NCI-H1092 treated with DMSO at 0.1 percent for 48 hours (cell line): ENCODE measurements at places on chromosomes 2 and 18.

DNA sequence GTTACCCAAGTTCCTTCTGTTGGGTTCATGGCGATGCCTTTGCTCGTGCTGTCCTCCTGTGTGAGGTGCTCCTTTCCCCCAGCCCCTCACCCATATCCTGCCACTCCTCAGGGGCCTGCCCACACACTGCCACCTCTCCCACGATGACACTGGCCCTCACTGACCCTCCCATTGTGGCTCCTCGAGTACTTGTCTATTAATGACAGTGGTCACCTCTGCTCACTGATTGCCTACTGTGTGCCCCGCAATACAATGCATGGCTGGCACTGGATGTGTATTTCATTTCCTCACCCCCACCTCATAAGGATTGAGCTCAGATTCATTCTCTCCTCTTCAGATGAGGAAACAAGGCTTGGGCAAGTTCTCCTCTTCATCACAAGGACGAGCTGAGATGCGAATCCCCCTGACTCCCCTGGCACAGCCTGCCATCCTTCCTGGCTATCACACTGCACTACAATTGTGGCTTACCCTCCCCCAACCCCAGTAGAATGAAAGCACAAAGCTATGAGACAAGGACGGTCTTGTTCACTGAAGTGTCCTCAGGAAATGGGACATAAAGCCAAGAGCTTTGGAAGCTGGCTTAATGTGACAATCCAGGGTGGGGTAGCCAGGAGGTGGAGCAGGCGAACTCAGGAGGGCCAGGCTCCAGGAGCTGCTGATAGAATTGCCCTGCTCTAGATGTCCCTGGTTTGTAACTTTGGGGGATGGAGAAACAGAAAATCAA lies 93.9 kb upstream of the RAB12 start:
- DNase-seq = no peak

DNA sequence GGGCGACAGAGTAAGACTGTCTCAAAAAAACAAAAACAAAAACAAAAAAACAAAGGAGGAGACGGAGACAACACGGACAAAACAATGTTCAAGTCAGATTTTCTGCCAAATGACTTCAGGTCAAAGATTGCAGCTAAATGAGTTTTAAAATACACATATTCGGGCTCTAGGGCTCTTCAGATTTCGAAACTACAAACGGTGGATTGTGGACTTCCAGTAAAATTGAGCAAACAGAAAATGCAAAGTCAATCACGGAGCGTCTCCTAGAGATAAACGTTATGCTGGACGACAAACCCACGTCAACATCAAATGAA lies 558 bp downstream of the MRPS5 start:
- DNase-seq = no peak

- DNase-seq = no peak
Measured at GRCh38 chr2:19802086-19802841, 99.5 kb downstream of the TTC32 start.

- DNase-seq = no peak
Measured at GRCh38 chr2:188181067-188181838, 110.4 kb upstream of the GULP1 start.

- no peak for DNase-seq
Measured at GRCh38 chr2:240132651-240132980, 3.5 kb downstream of the COPS9 start.

DNA sequence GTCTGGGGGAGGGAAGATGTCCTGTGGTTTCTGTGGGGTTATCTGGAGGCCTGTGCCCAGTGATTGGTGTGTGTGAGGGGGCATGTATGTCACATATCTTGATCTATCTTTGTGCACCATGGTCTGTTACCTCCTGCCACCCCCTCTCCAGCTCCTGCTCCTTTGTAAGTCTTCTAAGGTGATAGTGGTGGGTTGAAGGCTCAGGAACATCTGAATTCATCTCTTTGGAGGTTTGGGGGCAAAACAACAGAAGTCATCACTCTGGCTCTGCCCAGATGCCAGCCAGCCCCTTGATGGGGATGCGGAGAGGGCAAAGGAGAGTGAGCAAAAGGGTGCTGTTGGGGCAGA lies 2.7 kb upstream of the WNT6 start:
- no peak for DNase-seq

GRCh38 chr2:205001300-205001966 lies 456.2 kb downstream of the PARD3B start:
- no peak for DNase-seq

- DNase-seq = no peak
Measured at GRCh38 chr2:147772781-147773180, 72.0 kb upstream of the ACVR2A start.

- peak; percentile 49 for DNase-seq
Measured at GRCh38 chr2:45794134-45794617, 142.7 kb downstream of the PRKCE start.
